Progenitor cell of endocrine pancreas (in vitro differentiated cells): ENCODE measurements at places on chromosomes 5 and 9. TPM values are rescaled to one million over a fixed set of nuclear protein-coding genes. Genes with fewer than 3 reads are reported as not detected.
A peak's percentile ranks its signal among the peaks of the same experiment; 100 is the strongest.

- DNase-seq, result peak; percentile 24
- H3K27ac ChIP-seq, result peak overlapping the region; percentile 87
- H3K4me3 ChIP-seq, result no peak overlapping the region
- H3K36me3 ChIP-seq, result peaks cover 13% of the 10 kb centered on the region
- peaks cover 1% of the 10 kb centered on the region for H3K4me1 ChIP-seq
Observed at GRCh38 chr9:33924978-33925797, 108.2 kb downstream of the UBE2R2 start.

DNA sequence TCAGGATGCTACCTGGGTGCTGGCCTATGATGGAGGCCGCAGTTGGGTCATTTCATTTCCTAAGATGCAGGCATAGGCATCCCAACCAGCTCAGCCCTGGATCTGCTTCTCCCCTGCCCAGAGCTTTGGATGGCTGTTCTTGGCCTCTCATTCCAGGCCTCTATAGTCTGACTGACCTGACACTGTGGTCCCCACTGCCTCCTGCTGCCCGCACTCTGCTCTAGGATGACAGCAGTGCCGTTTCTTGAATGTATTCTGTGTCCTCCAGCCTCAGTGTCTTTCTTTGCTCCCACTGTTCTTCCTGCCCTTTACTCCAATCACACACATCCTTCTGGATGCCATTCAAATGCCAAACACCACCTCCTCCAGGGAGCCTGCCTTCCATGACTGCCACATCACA lies 235.7 kb downstream of the HSPA4 start:
- H3K36me3 ChIP-seq, result no peaks in the 10 kb centered on the region
- H3K4me3 ChIP-seq, result no peak overlapping the region
- H3K27ac ChIP-seq, result no peak overlapping the region
- H3K27me3 ChIP-seq, result no peaks in the 10 kb centered on the region
- peaks cover 7% of the 10 kb centered on the region for H3K4me1 ChIP-seq

DNA sequence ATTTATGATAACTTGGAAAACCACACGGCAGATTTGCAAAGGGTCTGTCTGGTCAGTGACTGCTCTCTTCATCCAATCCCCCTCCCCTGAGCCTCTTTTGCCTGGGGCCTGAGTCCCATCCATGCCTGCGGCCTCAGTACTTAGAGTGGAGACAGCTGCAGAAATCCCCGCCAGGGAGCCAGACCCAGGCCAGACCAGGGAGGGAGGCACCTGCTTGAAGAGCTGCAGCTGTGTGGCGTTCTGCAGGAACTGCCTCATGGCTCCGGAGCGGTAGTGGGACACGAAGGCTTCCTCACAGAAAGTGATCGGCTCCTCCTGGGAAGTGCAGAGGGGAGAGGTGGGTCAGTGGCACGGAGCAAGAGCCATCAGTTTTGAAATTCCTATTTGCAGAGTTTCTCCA lies 101.6 kb downstream of the CRB2 start:
- H3K27ac ChIP-seq, result no peak overlapping the region
- no peaks in the 10 kb centered on the region for H3K27me3 ChIP-seq
- peaks cover 16% of the 10 kb centered on the region for H3K4me1 ChIP-seq
- no peak for DNase-seq
- no peak overlapping the region for H3K4me3 ChIP-seq

GRCh38 chr5:96093340-96093739 lies 131.7 kb upstream of the ELL2 start:
- H3K27ac ChIP-seq, result peak overlapping the region; percentile 54
- no peaks in the 10 kb centered on the region for H3K27me3 ChIP-seq
- no peak overlapping the region for H3K4me3 ChIP-seq
- peaks cover 2% of the 10 kb centered on the region for H3K36me3 ChIP-seq
- no peak for DNase-seq

DNA sequence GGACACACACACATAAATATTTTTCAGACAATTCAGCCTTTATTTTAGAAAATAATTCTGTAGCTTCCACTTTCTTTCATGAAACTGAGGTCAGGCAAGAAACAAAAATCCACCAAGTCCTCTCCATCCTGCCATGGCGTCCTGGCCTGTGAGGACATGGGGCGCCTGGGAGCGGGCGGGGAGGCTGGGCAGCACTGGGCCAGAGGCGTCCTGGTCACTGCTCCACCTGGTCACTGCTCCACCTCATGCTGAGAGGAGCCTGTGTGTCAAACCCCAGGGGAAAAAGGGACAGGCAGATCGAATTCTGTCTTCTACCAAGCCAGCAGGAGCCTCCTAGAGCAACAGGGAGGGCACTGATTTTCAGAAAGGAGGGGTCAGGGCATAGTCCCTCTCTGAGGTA lies 12.1 kb downstream of the MGAT1 start:
- peaks cover 8% of the 10 kb centered on the region for H3K36me3 ChIP-seq
- H3K4me3 ChIP-seq, result no peak overlapping the region
- DNase-seq, result no peak

Gene SPOCK1
- total RNA-seq, result 32.9 and 41.4 TPM in 2 replicates

Gene PCDHB15
- total RNA-seq, result 8.3 and 9.5 TPM in 2 replicates
